ENCODE measurements at places on chromosomes 7 and 10. TPM values are rescaled to one million over a fixed set of nuclear protein-coding genes. Genes with fewer than 3 reads are reported as not detected.

- DNase-seq = no peak
These were observed 625.5 kb upstream of the GALNT17 start for GRCh38 chr7:70506434-70506833.

- DNase-seq = no peak
These were observed 45.2 kb upstream of the CAV2 start for GRCh38 chr7:116454377-116454776.

DNA sequence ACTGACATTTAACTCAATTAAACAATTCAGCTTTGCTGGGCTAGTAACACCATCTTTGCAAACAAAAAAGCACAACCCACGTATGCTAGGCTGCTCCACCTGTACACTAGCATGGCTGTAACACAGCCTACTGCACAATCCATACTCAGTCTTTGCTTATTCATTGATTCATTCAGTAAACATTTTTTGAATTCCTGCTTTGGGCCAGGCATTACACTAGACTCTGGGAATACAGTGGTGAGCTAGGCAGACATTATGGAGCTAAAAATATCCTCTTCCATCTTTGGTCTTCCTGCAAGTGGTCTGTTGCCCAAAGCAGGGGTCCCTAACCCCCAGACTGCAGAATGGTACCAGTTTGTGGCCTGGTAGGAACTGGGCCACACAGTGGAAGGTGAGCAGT, 9.9 kb downstream of the CNNM1 start:
- DNase-seq = no peak

Gene TMEM178B
- total RNA-seq = under 0.01 TPM

Gene RFC2
- 35.5 TPM for total RNA-seq

DNA sequence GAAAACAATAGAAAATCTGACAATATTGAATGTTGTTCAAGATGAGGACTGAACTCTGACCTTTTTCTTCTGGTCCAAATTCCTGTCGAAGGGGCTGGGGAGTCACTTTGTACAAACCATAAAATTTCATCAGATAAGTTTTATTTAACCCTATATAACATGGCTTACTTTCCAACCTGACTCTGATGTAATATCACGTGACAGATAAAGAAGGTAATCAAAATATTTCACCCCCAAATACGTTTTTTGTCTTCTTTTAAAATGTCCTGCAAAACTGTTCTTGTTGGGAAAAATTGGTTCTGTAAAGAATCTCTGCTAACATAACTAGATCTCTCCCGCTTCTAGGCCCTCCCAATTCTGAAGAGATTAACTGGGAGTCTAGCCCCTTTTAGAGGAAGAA, 90.9 kb upstream of the MDFIC start:
- DNase-seq = no peak

GRCh38 chr10:22723783-22724182, 9.4 kb upstream of the PIP4K2A start:
- DNase-seq = no peak

DNA sequence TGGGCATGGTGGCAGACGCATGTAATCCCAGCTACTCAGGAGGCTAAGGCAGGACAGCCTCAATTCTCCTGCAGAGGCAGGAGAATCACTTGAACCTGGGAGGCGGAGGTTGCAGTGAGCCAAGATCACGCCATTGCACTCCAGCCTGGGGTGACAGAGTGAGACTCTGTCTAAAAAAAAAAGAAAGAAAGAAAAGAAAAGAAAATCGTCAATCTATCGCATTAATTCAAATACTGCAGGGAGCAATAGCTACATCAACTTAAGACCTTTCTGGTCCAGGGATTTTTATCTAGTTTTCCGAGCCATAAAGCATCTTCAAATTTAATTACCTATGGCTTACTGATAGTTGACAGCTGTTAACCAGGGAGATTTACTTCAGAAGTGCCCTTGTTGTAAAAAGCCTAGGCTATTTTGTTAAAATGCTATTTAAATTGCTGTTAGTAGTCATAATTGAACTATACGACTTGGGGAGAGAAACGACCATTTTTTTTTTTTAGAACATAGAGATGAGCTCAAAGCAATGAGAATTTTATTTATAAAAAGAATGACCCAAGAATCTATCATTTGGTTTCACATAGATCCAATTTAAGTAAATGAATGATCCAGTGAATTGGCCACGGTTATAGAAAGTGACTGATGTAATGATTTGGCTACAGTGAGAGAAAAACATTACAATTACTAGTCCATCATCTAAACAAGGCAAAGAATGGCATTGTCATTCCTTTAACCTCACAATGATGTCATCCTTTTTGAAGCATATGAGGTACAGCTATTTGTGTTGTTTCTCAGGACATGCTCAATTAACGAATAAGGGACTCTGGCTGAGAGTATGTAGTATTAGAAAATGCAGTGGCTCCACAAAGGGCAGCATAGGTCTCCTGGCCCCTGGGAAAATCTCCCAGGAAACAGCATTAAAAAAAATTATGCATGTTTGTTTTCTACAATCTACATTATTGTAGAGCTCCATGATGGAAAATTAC, 85.3 kb downstream of the SEMA3C start:
- DNase-seq = no peak

Gene HOXA6
- total RNA-seq = 40.1 TPM

DNA sequence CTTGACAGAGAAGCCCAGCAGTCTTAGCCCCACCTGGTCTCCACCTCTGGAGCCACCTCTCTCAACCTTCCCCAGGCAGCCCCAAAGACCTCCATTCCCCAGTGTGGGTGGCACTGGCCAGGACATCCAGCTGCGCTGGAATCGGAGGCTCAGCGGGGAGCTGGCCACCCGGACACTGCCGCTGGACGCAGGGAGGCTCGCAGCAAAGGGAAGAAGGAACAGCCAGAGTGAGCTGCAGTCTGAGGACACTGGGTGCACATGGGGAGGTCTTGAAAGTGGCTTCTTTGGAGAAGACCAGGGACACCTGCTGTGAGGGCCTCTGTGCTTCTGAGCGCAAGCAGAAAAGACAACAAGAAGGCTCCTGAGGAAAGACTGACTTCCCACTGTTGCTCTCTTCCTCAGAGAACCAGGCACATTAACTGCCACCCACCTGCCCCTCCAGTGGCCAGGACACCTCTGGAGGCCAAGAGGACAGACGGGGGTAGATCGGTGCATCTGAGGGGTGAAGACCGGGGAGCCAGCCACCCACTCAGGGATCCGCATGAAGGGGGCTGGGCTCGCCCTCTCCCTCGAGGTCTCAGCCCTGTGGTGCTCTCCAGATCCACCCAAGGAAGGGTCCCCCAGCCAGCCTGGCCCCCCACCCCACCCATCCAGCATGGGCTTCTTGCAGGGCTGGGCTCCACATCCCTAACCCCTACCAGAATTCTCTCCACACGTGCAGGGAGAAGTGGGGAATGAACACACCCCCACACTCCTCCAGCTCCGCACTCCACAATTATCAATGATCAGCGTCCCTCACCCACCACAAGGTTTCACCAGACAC, 1.8 kb downstream of the CAMK2B start:
- no peak for DNase-seq

GRCh38 chr7:104412911-104413310, 84.5 kb downstream of the LHFPL3 start:
- no peak for DNase-seq

Gene PTER
- total RNA-seq = 14.8 TPM

DNA sequence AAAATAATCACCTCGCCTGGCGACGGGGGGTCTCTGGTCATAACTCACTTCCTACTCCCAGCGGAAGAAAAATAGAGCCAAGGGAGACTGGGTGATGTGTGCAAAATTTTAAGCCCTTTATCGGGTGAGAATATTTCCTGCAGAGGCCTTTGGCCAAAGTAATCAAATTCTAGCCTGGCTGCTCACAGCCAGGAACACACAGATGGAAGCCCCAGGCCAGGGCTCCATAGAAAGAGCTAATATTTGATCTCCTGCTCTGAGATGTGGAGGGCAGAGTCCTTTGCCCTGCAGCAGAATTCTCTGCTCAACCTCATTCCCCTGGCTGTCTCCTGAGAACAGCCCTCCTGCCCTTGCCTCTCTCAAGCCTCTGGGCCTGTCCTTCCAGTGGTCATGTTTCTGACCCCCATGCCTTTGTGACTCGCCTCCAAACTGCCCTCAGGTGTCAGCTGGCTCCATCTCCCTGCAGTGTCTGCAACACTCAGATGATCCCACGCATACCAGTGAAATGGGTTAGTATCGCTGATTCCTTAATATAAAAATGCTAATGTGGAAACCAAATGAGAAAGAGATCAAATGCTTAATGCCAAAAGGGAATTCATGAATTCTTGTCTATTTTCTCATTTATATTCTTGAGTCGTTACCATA, 34.5 kb downstream of the FRMD4A start:
- no peak for DNase-seq

GRCh38 chr7:130371046-130371445, 9.2 kb upstream of the CPA1 start:
- no peak for DNase-seq

Gene MPP7
- 7.8 TPM for total RNA-seq

DNA sequence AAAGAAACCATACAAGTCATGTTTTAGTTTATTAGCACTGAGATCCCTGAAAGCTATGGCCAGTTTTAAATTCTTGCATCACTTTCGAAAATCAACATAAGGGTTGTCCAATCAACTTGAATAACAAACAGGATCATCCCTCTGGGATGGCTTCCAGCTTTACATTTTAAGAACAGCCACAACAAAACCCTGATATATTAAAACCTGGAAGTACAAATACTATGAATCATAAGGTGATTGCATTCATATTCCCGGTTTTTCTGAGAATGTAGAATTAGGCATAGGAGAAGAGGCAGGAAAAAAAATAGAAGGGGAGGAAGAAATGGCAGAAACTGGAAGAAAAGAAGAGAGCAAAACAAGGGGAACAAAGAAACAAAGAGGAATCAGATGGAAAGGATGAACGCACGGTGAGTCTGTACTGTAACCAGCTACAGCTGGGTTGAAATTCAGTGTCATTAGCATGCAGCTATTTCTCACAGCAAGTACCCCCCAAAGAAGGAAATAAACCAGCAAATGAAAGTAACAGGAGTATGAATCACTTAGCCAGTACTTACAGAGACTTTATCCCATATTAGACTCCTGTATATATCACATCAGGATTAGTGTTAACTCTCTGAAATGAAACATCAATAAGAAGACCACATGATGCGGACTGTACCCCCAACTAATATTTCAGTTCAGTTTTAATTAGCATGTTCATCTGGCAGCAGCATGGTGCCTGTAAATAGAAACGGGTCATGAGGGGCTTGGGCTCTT, 301.3 kb downstream of the RNLS start:
- no peak for DNase-seq
